ENCODE measurements at places on chromosomes 1 and 21.

GRCh38 chr1:13699510-13699909, 478 bp upstream of the PRDM2 start:
- DNase-seq, result no peak

GRCh38 chr1:171185091-171185490, at the start of gene FMO2:
TSS of gene FMO2 (plus strand) at chr1:171185300. CDS start at chr1:171185714, 414 bp downstream.
- DNase-seq, result no peak

DNA sequence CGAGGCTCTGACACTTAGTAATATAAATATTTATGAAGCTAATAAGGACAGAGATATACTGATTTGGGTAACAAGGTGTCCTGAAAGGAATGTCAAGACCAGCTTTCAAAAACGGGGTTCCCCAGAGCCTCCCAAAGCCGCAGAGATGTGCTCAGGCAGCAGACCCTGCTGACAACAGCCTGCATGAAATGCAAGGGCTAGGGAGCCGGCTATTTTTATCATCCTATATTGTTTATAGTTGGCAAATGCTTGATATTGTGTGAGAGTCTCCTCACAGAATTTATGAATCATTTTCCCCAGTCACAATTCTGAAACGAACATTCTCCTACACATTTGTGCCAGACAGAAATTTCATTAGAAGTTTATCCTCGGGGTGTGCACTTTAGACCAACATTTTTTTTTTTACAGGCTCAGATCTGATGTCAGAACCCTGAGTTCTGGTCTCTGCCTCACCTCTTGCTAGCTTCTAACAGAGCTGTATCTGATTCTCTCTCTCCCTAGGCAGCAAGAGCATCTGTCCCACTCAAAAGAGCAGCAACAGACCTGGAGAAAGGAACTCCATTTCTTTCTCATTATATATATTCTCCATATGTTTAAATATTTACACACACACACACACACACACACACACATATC, 302.3 kb upstream of the PLD5 start:
- DNase-seq, result no peak

- no peak for DNase-seq
Observed at GRCh38 chr1:4573526-4573925, 80.9 kb upstream of the AJAP1 start.

DNA sequence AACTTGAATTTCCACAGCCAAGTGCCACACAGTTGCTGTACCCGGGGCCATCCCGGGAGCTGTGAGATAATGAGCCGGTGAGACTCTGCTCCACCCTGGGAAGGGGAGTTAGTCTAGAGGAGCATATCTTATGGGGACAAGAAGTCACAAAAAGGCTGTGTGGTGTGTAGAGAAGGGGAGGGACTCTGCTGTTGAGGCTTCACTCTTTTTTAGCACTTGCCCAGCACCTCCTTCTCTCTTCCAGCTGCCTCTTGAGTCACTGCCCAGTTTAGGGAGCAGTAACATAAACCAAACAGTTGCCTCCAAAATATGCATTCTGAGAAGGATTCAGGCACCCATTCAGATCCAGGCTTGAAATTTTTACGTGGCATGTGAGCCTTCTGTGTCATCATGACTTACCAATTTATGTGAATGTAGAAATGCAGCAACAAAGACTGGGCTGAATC, 744 bp upstream of the WDR26 start:
- no peak for DNase-seq

DNA sequence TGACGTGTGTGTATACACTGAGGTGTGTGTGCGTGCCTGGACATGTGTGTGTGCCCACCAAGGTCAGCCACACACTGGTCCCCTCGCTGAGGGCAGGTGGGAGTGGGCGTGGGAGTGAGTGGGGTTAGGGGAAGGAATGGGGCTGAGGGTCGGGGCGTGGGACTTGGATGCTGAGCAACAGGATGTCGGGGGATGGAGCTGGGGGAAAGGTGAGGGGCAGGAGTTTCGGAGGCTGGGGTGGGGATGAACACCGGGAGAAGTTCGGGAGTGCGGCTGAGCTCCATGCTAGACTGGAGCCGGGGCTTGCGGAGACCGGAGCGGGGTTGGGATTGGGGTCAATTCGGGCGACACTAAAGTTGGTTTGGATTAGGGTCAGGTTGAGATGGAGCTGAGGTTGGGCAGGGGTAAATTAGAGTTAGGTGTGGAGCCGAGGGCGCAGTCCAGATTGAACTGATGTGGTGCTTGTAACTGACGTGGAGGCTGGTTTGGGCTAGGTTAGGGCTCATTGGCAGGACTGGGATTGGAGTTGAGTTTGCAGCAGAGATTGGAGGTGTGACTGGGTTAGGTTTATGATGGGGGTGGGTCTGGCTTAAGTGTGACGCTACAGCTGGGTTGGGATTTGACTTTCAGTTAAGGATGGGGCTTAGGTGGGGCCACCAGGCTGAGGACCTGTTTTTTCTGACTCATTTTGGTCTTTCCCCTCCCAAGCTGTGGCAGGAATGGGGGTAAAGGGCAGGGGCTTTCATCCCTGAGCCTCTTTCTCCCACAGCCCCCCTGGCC, 3.3 kb upstream of the GUCA2A start:
- no peak for DNase-seq

DNA sequence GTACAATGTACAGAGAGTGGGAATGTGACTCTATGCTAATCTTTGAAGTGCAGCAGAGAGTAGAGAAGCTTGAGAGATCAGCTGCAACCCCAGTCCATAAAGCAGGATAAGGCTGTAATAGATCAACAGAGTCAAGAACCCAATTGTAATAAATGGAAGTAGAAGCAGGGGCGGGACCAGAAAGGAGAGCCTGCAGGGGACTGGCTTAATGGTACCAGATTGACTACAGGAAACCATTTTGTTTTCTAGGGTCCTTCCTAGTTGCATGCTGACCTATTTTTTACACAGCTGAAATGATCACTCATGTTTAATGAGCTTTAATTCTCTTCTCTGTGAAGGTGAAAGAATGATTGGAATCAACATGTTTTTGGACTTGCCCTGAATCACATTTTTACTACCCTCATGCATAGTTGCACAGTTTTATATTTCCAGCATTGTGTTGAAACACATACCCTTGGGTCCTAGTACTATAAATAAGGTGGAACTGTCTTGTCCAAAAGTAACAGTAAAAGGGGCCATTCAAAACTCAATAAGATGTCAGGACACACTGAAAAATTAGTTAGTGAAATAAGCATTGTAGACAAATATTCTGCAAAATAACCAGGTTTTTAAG, 69.8 kb downstream of the GPR88 start:
- DNase-seq, result no peak

Data from NCI-H1694 treated with DMSO at 0.1 percent for 48 hours (cell line).